ENCODE measurements at places on chromosomes 6 and 20.

DNA sequence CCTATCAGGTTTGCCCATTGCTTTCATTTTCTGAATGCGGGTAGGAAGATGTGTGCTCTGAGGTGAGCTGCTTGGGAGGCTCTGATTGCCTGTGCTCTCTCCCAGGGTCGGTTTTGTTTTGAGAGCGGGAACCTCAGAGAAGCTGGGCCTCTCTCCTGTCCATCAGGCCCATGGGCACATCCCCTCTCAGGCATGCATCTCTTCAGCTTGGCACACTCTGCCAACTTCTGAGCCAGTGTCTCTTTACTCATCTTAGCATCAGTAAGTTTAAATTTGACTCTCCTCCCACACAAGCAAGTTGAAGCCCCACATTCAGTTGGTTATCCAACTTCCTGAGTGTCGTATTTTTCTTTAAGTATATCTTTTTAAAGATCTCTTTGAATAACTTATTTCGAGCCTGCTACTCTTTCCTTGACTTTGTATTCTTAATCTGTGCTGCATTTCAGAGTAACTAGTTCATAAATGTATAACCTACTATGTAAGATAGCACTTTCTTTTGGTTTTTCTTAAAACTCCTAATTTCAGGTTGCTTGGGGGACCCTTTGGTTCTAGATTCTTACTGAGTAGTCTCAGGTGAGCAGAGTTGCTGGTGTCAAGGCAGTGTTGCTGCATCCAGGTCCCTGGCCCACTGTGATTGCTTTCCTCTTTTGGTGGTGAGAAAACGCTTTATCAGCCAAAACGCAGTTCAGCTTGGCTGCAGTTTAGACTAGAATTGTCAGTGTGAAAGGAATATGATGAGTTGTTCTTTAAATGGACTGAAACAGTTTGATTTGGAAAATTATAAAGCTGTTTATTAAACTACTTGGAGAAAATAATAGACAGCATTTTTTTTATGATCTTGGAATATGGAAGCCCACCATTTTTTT is 54.8 kb downstream of the SNX9 start:
- DNase-seq, result no peak

GRCh38 chr20:36298795-36299339 is 7.3 kb upstream of the DLGAP4 start:
- DNase-seq, result no peak

DNA sequence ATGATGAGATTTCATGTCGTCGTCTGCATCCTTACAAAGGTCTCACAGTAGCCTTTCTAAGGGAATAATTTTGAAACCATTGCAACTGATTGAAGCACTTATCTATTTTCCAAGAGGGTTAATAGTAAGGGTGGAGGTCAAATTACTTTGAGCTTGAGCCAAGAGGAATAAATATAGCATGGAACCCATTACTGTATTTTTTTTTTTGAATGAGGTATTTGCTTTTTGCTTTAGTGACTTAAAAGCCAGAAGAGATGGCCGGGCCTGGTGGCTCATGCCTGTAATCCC is 78.3 kb downstream of the SCAND1 start:
- no peak for DNase-seq

GRCh38 chr6:140485740-140486449 is 1111.4 kb upstream of the CITED2 start:
- peak; percentile 61 for DNase-seq

DNA sequence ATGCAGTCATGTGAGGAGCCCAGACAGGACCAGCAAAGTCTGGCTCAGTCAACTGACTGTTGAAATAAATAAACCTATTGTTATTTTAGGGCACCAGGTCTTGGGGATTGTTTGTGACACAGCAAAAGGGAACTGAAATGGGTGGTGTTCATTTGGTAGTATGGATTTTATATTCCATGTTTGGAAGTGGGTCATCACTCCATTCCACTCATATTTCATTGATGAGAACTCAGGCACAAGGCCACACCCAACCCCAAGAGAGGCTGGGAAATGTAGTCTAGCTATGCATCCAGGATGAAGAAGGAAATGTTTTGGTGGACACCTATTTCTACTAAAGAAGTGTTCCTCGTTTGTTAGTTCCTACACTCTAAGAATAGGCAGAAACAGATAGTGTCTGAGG is 64.9 kb upstream of the BTBD3 start:
- peak; percentile 51 for DNase-seq

DNA sequence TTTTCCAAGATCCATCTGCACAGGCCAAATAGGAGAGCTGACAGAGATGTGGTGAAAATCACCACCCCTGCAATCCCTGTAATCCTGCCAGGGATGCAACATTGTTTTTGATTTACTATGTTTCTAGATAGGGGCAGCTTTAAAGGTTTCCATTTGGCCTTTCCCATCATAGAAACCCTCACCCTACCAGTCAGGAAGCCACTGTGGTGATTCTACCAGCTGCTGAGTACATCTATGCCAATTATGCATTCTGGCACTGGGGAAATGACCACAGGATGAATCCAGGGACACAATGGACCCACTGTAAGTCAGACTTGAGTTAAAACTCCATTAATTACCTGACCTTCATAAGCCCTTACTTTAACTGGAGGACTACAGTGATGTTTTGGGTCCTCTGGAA is 130.4 kb downstream of the TNFRSF21 start:
- DNase-seq, result no peak

- DNase-seq, result no peak
Measured at GRCh38 chr20:8924539-8924938, 144.3 kb upstream of the PLCB4 start.

GRCh38 chr6:142045380-142046278 is 87.1 kb upstream of the GJE1 start:
- peak; percentile 43 for DNase-seq

DNA sequence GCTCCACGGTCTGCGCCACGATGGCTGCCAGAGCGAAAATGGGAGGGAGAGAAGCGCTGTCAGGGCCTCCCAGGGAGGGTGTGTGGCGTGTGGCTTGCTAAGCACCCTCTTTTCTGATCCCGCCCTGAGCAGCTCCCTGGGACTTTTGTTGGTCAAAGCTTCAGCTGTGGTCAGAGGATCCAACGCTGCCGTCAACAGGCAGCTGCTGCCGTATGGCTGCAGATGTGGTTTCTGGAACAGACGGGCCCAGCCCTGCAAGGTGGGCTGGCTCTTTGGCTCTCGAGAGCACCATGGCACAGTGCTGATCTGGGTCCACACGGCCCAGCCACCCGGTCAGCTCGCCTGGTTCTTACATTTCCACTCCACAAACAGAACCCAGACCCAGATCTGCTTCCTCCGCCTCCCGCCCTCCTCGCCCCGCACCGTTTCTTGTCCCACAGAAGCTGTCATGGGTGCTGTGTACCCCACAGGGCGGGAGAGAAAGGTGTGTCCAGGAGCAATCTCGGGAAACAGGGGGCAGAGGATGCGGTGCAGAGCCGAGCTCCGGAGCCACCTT is 86.0 kb upstream of the BHLHE23 start:
- DNase-seq, result no peak

GRCh38 chr6:120378582-120379220 is 955.6 kb downstream of the TBC1D32 start:
- peak; percentile 4 for DNase-seq

- no peak for DNase-seq
Measured at GRCh38 chr6:87916446-87916845, 131.2 kb upstream of the SPACA1 start.

DNA sequence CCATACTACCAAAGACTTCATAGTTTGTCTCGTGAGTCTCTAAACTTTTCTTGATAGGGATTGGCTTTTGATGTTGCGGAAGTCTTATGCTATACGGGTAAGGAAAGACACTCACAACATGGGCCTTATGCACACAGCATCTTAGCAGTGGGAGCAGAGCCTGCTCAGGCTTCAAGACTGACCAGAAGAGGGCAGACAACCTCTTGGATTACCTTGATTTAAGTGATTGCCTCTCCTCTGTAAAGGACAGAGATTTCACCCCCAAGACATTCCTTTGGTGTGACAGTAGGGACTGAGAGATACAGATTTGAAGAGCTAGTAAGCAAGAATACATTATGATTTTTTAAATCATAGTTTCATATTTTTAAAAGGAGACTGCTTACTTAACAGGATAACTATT is 71.0 kb upstream of the SAMD3 start:
- DNase-seq, result peak; percentile 79

DNA sequence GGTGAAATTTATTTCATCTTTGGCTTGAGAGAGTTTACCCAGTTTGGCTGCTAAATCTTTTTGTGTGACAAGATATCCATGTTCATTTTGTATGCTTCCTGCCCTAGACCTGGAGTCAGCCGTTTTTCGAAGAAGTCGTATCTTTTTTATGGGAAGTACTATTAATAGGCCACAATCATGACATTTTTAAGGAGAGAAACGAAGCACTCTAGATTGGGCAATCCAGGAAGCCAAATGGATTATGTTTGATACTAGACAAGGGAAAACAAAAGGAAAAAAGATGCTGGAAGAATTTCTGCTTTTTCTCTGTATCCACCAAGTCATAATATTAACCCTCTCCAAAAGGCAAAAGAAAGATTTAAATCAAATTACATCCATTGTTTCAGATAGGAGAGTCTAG is 214.6 kb downstream of the HDGFL1 start:
- no peak for DNase-seq

- no peak for DNase-seq
Measured at GRCh38 chr6:108597572-108598304, 37.0 kb downstream of the FOXO3 start.

DNA sequence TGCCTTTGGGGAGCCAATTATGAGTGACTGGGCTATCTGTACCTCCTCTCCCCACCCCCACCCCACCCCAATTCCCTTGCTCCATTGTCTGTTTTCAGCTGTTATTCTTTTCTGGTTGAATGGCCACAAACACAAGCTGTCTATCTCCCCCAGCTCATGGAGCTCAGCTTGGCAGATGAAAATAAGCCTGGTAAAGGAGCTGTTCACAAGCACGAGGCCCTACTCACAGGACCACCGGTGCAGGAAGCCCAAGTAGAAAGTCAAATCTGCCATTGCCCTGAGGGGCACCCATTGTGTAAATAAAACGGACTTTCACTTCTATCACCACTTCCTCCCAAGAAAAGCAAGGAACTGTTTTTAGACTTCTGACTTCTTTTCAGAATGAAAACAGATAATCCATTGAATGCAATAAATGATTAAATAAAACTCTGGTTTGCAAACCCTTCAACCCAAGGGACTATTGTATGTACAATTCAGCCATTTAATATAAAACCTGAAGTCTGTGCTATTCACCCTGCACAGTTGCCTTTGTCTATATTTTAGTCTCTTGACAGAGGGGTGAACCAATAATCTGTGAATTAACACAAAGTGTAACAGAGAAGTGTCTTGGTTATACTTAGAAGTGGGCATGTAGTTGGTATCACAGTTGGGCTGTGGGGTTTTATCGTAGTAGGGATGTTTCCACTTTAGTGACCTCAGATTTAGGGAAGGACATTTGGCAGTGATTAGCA is 27.7 kb downstream of the RIPOR2 start:
- DNase-seq, result no peak

DNA sequence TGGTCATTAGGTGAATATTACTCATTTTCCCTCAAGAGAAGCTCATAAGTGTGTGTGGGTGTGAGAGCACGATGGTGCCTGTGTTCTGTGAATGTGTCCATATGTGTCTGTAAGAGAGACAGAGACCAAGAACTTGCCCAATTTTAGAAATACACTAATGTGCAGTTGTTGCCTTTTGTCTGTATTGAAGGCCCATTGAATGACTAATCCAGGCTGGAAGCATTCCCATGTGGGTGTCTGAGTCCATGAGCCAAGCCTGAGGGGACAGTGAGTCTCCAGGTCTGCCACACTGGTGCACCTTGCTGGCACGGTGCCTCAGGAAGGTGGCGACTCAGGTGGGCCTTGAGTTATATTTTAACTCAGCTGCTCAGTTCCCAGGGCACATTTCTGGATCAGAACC is 25.5 kb upstream of the ASXL1 start:
- DNase-seq, result no peak

- DNase-seq, result peak; percentile 38
Measured at GRCh38 chr6:37170273-37171200, 585 bp downstream of the PIM1 start.

- no peak for DNase-seq
Measured at GRCh38 chr6:30855429-30856075, 28.8 kb upstream of the DDR1 start.

- no peak for DNase-seq
Measured at GRCh38 chr6:64249115-64249514, 613.5 kb downstream of the PHF3 start.

DNA sequence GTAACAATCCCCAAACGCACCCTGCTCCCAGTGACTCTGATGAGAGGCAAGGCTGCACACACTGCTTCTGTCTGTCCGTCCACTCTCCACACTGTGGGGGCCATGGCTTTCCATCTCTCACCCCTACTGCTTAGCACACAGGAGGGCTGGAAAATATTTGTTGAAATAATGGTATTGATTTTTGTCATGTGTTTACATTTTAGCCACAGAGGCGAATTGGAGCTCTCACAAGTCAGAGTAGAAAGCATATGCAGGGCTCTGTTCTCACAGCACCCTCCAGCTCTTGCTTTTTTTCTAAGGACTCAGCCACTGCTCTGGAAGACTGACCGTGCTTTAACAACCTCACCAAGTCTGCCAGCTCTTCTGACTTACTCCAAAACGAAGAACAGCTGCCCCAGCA is 273.8 kb downstream of the GMDS start:
- DNase-seq, result no peak

DNA sequence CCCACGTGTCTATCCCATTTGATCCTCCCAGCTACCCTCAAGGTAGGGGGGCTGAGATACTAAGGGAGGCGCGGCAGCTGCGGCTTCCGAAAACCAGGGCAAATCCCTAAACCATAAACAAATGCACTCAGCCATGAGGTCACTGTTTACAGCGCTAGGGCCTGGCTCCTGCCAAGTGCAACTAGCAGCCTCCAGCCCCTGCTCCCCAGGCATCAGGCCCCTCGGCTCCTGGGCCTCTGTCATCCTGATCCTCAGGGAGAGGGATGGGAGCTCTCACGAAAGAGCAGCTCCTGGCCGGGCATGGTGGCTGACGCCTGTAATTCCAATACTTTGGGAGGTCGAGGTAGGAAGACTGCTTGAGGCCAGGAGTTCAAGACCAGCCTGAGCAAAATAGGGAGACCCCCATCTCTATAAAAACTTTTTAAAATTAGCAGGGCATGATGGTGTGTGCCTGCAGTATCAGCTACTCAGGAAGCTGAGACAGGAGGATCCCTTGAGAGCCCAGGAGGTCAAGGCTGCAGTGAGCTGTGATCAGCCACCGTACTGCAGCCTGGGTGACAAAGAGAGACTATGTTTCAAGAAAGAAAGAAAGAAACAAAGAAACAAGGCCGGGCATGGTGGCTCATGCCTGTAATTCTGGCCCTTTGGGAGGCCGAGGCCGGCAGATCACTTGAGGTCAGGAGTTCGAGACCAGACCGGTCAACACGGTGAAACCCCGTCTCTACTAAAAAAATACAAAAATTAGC is 42.5 kb upstream of the TLDC2 start:
- no peak for DNase-seq
